Activated naive CD4-positive, alpha-beta T cell (primary cell): ENCODE measurements at places on chromosomes 6 and 20.

- DNase-seq, result no peak
Measured at GRCh38 chr6:36593569-36594028, 563 bp upstream of the SRSF3 start.

- DNase-seq, result no peak
Measured at GRCh38 chr20:23152308-23152892, 66.3 kb upstream of the CD93 start.

DNA sequence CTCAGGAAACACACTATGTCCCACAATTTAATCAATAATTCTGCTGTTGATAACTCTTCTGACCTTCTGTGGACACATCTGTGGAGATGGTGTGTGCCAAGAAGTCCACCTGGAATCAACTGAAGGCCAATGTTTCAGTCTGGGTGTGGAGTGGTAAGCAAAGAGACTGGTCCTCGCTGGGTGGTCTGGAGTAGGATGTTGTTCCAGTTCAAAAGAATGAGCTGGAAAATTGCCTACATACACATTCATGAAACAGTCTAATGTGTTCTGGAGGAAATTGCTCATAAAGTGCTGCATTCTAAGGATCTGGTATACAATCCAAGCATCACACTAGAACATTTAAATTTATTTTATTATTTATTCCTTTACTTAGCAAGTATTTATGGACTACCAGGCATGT is 33.9 kb upstream of the TBX18 start:
- DNase-seq, result no peak

DNA sequence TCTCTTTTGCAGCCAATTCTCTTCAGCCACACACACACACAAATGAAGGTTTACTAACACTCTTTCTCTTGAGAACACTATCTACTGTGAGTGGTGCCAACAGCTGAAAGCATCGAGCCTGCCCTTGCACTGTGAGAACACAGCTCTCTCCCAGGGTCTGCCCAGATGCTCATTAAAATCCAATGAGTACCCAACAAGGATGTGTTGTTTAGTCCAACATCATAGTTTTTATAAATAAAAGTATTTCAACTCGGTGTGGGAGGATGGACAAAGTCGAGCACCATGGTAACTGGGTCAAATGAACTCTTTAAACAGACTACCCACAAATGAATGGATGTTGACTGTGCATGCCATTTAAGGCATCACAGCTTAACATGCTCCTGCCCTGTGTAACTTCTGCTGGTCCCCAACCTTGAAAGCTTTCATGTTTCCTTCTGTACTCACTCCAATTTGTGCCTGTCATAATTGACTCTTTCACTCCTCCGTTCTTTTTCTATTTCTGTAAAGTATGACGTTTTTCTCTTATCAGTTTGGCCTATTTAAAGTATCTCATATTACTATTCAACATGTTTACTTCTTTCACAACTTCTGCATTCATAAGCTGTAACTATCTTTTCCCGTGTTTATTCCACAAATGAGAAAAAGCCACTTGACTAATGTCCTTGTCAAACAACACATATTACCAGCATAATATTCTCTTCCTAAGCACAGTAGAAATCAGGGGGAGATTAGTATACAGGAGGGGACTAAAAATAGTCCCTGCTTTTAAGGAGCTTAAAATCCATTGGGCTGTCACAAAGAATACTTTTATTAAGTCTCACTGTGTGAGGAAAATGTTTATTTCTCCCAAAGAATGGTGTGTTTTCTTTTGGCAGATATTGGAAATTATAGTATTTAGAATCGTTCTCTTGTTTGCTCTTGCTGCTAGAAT is 215.4 kb downstream of the RFPL4B start:
- DNase-seq, result no peak

GRCh38 chr20:8744228-8744844 is 324.6 kb upstream of the PLCB4 start:
- DNase-seq, result no peak

- DNase-seq, result no peak
Measured at GRCh38 chr6:12584631-12585405, 131.7 kb upstream of the PHACTR1 start.
